NCI-H2107 (cell line): ENCODE measurements at places on chromosomes 2 and 18.
A peak's percentile ranks its signal among the peaks of the same experiment; 100 is the strongest.

DNA sequence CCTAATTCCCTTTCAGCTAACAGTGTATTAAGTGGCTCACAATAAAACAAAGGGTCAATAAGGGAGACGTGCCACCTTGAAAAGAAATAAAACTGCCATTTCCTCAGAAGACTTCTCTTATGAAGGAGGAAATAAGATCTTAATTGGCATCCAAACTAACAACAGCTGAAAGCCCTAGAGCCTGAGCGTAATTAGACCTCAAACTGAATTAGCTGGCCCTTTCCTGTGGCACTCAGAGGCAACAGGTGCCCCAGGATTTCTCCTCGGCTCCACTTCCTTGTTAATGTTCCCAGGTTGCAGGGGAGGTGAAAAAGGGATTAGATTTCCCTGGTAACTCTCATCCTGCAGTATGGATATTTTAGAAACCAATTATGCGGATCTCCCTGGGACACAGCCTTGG is 804.3 kb downstream of the DCDC2C start:
- DNase-seq: peak; percentile 78

GRCh38 chr2:134362740-134363139 is 108.9 kb downstream of the MGAT5 start:
- DNase-seq: no peak

DNA sequence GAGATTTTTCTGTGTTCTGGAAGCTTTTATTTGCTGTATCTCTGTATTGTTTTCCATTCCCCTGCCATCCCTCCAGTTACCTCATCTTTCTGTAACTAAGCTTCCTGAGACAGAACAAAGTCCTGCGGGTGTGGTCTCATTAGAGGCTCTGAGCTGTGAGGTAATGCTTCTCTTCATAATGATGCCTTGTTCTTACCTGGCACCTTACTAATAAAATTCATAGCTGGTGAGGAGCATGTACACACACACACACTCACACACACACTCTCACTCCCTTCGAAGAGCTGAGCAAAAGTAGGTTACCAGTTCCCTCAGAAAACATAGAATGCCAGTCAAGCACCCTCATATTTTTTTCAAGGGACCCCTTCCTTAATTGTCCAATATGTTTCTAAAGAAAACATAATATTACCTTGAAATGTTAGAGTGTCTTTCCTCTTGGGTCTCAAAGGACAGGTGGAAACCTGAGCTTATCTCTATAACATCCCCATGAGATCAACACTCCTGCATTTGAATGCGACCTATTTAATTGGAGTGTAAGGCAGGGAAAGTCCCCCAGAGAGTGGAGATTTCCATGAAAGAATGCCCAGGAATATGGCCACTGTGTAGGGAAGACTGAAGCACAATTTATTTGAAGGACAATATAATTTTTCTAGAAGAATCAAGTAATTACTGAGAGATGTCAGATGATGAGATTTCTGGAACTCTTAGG is 161.6 kb upstream of the NCK2 start:
- no peak for DNase-seq

DNA sequence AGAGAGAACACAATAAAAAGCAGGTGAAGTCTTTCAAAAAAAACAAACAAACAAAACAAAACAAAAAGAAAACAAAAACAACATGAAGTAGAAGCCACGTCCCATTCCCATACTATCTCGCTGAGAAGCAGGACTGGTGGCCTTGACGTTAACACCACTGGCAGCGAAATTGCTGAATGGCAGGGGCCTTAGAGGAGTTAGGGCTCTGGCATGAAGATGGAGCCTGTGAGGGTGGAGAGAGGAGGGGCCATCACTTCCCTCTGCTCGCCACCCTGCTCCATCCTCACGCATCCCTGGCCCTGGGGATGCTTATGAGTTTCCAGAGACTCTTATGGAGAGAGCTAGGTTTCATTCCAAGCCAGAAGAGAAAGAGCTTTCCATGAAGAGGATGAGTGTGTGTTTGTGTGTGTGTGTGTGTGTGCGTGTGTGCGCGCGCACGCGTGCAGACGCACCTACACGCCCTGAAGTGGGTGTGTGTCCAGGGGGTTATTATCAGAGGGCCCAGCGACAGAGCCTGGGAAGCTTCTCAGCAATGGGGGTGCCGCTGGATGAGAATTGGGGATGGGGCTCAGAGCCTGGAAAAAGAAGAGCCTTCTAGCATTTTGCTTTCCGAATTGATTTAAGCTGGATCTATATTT is 20.4 kb upstream of the IMPA2 start:
- no peak for DNase-seq
